ENCODE measurements at places on chromosomes 7 and 10.

GRCh38 chr7:140238778-140239652 is 62.2 kb upstream of the KDM7A start:
- no peak for DNase-seq

GRCh38 chr10:2067015-2067414 is 329.7 kb upstream of the ADARB2 start:
- DNase-seq: no peak

DNA sequence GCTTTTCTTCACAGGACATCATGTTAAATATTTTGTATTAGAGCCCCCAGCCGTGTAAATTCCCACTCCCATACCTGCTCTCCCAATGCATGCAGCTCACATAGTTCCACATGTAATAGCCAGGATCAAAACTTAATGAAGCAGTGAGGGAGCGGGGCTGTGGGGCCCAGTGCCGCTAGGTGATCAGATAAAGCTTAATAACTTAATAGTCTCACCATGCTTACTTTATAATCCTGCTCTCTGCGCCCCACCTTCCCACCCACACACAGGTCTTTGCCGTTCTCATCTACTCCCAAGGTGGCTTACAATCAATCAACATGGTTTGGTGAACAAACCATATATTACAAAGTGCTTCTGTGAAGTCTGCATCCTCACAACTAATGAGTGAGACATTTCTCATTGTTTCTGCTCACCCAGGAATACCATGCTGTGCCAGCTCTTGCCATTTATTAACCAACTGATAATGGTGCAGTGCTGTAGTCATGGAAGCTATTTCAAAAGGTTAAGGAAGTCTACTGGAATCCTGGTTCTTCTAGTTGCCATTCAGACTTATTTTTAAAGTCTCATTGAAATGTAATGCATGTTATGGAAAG is 156.4 kb downstream of the CTTNBP2 start:
- DNase-seq: no peak

GRCh38 chr7:105857009-105857952 is 19.1 kb downstream of the ATXN7L1 start:
- DNase-seq: no peak

DNA sequence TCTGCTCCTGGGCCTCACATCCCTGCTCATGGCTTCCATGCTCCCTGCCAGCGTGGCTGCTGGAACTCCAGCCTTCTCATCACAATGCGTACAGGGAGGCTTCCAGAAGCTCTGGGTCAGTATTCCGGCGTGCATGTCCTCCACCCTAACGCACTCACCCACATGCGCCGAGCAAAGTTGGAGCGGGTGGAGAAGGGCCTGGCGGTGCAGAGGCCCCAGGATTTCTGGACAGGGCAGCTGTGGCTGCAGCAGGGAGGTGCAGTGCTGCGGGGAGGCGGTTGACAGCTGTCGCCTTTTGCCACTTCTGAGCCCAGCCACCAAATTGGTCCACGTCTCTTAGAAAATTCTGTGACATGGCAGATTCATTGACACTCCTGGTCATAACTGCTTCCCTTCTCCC is 33.6 kb upstream of the FAM20C start:
- DNase-seq: no peak

- no peak for DNase-seq
These were observed 49.4 kb downstream of the BUB3 start for GRCh38 chr10:123203393-123204126.

- no peak for DNase-seq
These were observed 686.9 kb upstream of the FOXK1 start for GRCh38 chr7:3995187-3995586.

GRCh38 chr7:71208881-71209280 is 76.9 kb downstream of the GALNT17 start:
- DNase-seq: no peak

GRCh38 chr7:22184549-22185199 is 172.3 kb downstream of the RAPGEF5 start:
- DNase-seq: no peak

- no peak for DNase-seq
These were observed 938 bp upstream of the CADPS2 start for GRCh38 chr7:122887198-122887597.

DNA sequence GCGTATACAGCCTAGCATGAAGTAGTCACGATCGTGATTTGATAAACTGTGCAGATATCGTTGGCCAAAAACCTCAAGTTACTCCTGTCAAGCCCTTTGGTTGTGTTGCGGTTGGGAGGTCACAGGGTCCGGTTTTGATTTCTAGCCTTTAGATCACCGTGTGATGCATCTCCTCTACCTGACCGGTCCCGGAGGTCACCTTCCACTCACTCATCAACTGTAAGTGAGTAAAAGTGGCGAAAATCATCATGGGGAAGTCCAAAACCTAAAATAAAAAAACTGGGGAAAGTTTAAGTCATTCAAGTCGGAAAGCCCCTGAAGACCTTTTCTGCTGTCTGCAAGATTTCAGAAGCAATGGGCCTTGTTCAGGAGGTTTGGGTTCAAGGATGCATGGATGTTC is 62.8 kb downstream of the ADARB2 start:
- DNase-seq: no peak

DNA sequence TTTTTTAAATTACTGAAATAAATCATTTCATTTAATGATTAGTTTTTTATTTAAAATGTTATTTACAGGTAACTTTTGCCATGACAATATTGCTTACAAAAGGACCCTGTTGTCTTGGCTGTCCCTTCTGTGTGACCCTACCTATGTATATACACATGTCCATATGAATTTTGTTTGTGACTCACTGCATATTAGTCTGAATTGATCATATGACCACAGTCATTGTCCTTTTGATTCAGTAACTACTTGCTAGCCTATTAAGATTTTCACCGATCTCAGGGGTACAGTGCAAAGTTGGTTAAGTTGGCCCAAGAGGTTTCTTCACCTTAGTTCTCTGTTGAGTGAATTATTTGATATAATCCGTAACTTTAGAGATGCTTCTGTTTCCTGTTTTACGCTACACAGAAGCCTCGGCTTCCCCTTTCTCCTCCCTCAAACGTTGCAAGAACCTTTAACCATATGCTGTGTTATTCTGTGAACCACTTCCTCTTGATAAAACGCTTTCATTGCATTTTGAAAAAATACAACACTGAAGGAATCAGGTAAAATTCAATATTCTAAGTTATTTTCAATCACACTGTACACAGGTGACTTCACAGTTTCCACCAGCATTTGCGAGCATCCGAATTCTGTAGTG is 43.9 kb downstream of the APBB1IP start:
- DNase-seq: peak; percentile 13

GRCh38 chr10:55212051-55212450 is 411.0 kb upstream of the PCDH15 start:
- no peak for DNase-seq

DNA sequence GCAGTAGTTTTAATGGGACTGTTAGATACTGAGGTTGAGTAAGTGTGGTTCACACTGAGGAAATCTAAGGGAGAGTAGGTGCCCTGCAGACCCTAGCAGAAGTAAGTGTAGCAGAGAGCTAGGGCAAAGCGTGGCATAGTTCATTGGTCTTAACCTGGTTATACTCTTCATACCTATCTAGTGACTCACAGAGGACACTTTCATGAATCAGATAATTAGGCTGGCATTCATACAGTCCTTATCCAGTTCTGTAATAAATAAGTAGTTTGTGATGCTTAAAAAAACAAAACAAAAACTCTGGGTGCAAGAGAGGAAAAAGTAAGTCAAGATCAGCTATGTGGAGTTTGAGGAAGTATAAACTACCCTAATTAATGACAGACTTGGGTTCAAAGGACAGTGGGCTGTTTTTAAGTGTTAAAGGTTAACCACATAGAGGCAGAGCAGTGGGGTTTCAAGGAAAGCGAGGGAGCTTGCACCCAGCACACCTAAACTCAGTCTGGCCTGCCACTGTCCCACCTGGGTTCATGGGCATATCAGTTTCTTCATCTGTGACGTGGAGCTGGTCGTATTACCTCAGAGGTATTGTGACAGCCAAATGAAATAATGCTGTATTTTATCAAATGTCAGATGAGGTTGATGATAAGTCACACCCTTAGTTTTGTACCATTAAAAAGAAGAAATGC is 27.1 kb downstream of the LMTK2 start:
- no peak for DNase-seq

DNA sequence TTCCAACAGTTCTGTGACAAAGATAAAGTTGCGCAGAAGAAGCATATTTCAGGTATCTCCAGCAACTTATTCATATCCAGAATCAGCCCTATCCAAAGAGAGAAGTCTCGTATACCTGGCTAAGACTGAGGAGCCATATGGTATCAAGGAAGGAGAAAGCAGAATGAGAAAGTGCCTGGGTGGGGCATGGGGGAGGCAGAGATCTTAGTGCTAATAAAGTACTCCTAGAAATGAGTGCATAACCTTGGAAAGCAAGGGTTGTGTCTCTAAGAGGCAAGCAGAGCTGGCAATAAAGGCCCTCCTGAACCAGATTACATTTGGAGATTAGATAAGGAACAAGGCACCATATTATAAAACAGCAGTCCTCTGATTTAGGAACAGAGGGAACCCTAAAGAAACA is 12.7 kb downstream of the TASOR2 start:
- DNase-seq: no peak

GRCh38 chr7:46784732-46785131 is 797.2 kb downstream of the TNS3 start:
- DNase-seq: no peak

- no peak for DNase-seq
These were observed 39.5 kb downstream of the RBM28 start for GRCh38 chr7:128304212-128304611.

DNA sequence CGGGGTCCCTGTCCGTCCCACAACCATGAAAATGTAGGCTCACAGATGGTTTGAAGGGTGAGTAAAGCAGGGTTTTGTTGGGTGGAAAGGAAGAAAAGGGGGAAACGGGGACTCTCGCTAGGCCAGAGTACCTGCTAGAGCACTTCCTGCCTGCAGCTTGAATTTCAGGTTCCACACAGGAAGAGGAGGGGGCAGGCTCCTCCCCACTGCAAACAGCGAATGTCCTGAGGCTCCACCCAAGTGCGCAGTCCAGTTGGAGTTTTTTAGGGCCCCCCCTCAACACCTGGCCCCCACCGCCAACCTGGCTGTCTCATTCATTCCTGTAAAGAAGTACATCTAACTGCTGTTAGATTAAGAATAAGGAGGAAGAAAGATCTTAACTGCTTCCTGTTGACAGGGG is 414.7 kb downstream of the SH2D4B start:
- no peak for DNase-seq

DNA sequence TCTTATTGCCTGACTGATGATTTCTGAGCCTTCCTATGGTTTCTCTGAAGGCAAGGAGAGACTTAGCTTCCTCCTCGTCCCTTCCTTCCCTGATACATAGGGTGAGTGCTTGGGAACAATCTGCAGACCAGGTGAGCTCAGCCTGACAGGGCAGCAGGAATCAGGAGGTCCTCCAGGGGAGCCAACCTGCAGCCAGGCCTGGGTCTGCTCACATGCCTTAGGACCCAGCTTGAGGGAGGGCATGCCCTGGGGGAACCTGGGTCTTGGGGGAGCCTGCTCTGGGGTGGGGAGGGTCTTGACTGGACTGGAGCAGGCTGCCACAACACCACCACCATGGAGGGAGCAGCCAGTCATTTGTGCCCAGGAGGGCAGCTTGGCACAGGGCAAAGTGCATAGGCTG is 57.7 kb downstream of the LRRC18 start:
- DNase-seq: no peak

GRCh38 chr7:148124477-148124876 is 466.1 kb upstream of the C7orf33 start:
- DNase-seq: no peak

GRCh38 chr10:35364808-35365207 is 28.5 kb downstream of the CCNY start:
- DNase-seq: no peak

DNA sequence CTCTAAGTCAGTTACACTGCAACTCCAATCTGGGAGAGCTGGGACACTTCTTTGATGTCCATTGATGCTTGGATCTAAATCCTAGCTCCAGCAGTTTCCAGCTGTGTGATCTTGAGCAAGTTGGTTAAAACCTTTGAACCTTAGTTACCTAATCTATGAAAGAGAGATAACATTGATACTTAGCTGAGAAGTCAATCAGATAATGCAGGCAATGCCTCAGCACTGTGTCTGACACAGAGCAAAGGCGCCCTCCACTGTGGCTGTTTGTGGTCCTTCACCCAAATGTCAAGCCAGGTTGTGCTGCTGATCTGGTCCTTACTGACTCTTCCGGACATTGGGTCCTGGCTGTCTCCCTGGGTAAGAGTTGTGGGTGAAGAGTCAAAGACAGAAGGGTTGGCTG is 20.2 kb downstream of the DNTT start:
- no peak for DNase-seq

GRCh38 chr7:28086198-28086597 is 94.4 kb downstream of the JAZF1 start:
- no peak for DNase-seq

- no peak for DNase-seq
These were observed 97.7 kb upstream of the EFCAB10 start for GRCh38 chr7:105678811-105679495.

DNA sequence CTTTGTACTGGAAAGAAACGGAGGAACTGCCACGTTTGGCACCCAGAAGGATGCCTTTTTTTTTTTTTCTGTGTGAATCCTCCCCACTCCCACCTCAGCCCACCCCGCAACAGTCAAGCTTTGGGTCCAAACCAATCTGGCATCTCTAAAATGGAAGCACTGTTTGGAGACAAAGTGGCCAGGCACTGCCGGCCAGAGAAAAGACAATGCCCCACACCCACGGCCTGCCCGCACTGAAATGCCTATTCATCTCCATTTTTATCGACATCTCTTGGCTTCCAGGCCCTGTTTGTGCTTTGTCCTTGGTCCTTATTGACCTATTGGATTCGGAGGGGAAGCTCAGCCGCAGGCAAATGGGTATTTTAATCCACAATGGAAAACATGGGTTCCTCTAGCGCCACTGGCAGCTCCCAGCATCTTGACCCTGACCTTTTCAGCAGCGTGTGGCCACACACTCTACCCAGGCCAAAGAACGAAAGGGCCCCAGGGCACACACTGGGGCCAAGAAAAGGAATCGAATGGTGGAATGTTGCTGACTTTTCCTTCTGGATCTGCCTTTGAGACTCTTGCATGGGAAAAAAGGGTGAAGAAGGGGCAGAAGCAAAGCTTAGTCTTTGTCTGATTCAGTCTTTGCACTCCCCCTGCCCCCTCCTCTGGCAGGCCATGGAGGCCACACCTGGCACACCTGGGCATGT is 162.6 kb upstream of the CDCA7L start:
- DNase-seq: no peak

GRCh38 chr7:122255454-122255853 is 49.1 kb downstream of the FEZF1 start:
- no peak for DNase-seq

GRCh38 chr7:418636-419280 is 100.9 kb downstream of the PDGFA start:
- no peak for DNase-seq

- DNase-seq: no peak
These were observed 786 bp downstream of the ATP5F1C start for GRCh38 chr10:7788639-7789286.

DNA sequence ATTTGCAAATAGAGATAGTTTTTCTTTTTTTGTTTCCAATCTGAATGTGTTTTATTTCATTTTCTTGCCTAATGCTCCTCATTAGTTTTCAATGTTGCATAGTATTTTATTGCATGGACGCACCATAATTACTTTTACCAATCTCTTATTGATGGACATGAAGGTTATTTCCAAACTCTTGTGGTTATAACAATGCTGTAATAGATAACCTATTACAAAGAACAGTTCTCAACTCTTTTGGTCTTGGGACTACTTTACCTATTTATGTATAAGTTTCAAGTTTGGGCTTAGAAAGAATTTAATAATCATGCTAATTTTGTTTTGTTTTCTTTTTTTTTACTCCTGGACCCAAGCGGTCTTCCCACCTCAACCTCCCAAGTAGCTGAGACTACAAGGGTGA is 7.0 kb downstream of the SHLD2 start:
- DNase-seq: no peak

GRCh38 chr7:148110097-148110868 is 480.3 kb upstream of the C7orf33 start:
- no peak for DNase-seq
